ENCODE measurements at places on chromosomes 16 and 17.

DNA sequence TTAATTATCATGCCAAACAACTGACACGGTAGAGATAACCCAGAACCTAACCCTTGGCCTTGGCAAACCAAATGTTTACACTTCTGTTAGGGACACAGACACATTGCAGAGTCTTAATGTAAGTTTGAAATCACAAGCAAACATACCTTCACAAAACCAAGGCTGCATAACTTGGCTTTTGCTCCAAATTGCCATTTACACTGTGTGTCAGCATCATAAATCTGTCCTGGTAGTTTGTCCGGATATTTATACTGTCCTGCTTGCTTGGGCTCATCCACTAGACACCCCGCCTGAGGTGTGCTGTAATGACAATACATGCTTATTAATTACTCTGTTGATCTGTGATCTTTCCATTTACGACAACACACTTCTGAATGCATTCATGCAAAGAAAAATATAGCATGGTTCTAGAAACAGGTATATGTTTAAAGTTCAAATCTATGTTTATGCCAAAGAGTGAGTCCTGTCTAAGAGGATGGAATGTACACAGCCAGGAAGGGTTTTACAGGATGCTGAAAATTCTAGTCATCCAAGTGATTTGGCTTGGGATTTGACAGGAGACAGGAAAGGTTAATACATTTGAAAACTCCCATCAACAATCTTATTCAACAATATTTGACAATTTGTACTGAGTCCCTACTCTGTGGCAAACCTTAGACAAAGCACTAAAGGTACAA, 81.1 kb downstream of the ADAMTS18 start:
- DNase-seq = no peak

DNA sequence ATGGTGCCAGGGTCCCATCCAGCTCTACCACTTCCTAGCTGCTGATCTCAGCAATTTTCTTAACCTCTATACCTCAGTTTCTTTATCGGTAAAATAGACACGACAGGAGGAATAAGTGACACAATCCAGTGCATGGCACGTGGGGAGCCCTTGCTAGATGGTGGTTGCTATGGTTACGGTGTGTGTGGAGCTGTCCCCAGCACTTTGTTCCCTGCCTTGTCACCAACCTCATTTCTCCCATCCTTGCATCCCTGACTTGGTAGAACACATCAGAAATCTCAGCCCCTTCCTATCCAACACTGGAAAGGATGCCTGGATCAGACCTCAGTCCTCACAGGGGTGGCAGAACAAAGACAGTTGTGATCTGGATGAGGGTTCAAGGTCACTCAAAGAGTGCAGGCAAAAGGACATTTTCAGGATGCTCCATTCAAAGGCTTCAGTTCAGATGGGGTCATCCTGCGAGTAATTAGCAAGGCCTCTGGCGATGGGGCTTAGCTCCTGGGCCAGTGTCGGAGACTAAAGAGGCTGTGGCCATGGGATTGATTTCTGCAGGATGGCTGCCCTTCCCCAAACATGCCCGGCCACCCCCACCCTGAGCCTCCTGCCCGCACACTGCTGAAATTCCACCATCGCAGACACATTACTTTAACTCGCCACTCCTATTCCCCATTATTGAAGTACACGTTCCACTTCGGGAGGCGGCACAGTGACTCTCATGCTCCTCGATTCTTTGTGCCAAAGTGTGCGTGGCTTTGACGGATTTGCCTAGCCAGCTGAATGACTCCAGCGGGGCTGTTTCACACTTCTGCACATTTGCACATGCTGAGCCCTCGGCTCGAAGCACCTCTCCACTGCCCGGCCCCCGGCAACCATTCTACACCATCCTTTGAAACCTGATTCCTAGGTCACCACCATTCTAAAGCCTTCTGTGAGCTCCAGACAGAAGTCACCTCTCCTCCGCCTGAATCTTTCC, 40.3 kb downstream of the WNT3 start:
- DNase-seq = no peak

GRCh38 chr17:80716986-80717719, 172.5 kb downstream of the RPTOR start:
- DNase-seq = no peak

DNA sequence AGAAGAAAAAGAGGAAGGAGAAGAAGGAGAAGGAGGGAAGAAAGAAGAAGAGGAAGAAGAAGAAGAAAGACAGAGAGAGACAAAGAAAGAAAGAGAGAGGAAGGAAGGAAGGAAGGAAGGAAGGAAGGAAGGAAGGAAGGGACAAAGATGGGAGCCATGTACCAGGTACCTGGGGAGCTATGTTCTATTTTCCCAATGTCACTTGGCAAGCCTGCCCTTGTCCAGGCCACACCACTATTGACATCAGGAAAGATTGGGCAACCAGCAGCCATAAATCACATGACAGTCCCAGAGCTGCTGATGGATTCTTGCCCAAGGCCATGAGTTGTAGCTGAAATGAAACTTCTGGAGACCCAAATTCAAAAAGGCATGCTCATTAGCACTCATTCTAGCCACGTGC, 2.7 kb upstream of the CES1 start:
- DNase-seq = no peak

DNA sequence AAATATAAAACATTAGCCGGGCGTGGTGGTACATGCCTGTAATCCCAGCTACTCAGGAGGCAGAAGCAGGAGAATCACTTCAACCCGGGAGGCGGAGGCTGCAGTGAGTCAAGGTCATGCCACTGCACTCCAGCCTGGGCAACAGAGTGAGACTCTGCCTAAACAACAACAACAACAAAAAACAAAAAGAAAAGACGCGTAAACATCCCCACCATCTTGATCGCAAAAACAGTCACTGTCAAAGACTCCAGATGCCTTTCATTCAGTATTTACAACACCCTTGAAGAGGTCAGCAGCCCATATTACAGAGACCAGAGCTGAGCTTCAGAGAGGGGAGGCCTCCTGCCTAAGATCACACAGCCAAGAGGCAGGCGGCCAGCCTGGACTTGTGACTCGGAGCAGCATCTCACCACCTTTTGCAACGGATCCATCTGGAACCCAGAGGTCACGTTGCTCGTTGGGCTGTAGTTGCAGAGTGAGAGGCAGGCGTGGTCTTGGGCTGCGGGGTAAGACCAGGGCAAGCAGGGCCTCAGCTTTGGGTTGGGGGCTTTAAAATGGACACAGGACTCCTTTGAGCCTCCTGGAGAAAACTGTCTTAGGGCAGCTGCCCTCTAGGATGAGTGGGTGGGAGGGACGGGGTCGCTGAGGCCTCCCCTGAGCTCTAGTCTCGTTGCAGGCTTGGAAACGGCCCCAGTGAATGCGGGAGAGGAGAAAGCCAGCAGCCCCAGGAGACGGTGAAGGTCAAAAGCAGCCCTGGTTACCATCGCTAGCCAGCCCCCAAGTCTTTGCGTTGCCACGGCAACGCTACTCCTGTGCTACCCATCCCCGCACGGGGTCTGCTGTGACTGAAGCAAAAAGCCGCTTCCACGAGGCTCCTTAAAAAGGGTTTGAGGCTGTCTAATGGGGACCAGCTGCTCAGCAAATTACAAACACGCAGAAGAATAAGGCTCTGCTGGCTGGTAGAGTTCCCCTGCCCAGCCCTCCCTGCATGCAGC, 26.1 kb downstream of the LGALS3BP start:
- DNase-seq = no peak

Data from endothelial cell of umbilical vein (primary cell).